ENCODE measurements at places on chromosomes 7 and 10.

DNA sequence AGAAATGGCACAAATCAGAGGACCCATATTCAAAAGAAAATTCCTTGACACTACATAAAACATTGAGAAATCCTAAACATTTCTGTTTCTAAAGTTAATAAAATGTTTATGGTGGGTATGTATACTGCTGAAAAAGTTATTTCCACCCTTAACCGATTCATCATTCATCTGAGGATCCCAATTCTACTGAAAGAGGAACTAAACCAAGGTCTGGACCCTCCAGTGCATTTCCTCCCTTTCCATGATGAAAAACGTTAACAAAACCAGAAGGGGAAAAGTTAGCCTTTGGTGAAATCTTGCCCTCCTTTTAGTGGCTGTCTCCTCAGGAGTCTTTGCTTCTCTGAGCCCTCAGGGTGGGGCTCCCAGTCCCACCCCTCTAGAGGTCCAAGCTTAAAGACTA lies 144.5 kb upstream of the ASAH2 start:
- no peaks in the 10 kb centered on the region for H3K36me3 ChIP-seq
- H3K4me3 ChIP-seq, result no peak overlapping the region
- H3K27ac ChIP-seq, result no peak overlapping the region
- no peaks in the 10 kb centered on the region for H3K27me3 ChIP-seq

GRCh38 chr7:133479456-133480065 lies 226.7 kb downstream of the EXOC4 start:
- peak overlapping the region; percentile 77 for H3K4me3 ChIP-seq
- peaks cover 9% of the 10 kb centered on the region for H3K27me3 ChIP-seq
- H3K36me3 ChIP-seq, result peaks cover 6% of the 10 kb centered on the region
- peak overlapping the region; percentile 96 for H3K27ac ChIP-seq

- H3K4me1 ChIP-seq, result peaks cover under 1% of the 10 kb centered on the region
- no peaks in the 10 kb centered on the region for H3K36me3 ChIP-seq
- DNase-seq, result no peak
- no peak overlapping the region for H3K27ac ChIP-seq
- H3K27me3 ChIP-seq, result peaks cover 5% of the 10 kb centered on the region
These were observed 73.3 kb upstream of the FRMD4A start for GRCh38 chr10:14403881-14404623.

GRCh38 chr7:158541346-158542010 lies 46.1 kb downstream of the PTPRN2 start:
- no peak overlapping the region for H3K4me3 ChIP-seq
- H3K36me3 ChIP-seq, result no peaks in the 10 kb centered on the region
- no peak for DNase-seq
- H3K27ac ChIP-seq, result no peak overlapping the region

- no peak for DNase-seq
- peaks cover 3% of the 10 kb centered on the region for H3K27me3 ChIP-seq
- no peaks in the 10 kb centered on the region for H3K4me1 ChIP-seq
- no peak overlapping the region for H3K4me3 ChIP-seq
- no peak overlapping the region for H3K27ac ChIP-seq
These were observed 47.5 kb downstream of the USP6NL start for GRCh38 chr10:11563936-11564335.

- H3K4me1 ChIP-seq, result no peaks in the 10 kb centered on the region
- no peaks in the 10 kb centered on the region for H3K27me3 ChIP-seq
- H3K27ac ChIP-seq, result no peak overlapping the region
- no peaks in the 10 kb centered on the region for H3K36me3 ChIP-seq
These were observed 54.1 kb upstream of the ABI1 start for GRCh38 chr10:26914898-26915297.

DNA sequence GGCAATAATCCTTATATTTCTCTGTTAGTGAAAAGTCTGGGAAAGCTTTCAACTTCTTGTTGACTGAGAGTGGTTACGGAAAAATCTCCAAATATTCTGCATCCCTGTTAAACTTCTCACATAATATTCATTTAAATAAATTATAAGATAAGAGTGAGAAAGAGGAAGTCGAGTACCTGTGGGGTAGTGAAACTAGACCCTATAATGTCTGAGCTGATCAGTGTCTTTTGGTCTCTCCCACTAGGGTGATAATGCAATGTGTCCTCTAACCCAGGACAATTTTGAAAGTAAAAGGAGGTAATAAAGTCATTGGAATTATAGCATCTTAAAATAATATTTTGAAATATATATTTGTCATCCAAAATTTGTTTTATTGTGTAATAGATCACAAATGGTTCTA lies 2.1 kb upstream of the AGR3 start:
- no peak overlapping the region for H3K27ac ChIP-seq
- H3K4me1 ChIP-seq, result no peaks in the 10 kb centered on the region
- H3K36me3 ChIP-seq, result no peaks in the 10 kb centered on the region
- DNase-seq, result no peak
- no peak overlapping the region for H3K4me3 ChIP-seq
